ENCODE measurements at places on chromosomes 7 and 10.

GRCh38 chr10:70557876-70558275 is 44.7 kb downstream of the PRF1 start:
- DNase-seq = no peak

DNA sequence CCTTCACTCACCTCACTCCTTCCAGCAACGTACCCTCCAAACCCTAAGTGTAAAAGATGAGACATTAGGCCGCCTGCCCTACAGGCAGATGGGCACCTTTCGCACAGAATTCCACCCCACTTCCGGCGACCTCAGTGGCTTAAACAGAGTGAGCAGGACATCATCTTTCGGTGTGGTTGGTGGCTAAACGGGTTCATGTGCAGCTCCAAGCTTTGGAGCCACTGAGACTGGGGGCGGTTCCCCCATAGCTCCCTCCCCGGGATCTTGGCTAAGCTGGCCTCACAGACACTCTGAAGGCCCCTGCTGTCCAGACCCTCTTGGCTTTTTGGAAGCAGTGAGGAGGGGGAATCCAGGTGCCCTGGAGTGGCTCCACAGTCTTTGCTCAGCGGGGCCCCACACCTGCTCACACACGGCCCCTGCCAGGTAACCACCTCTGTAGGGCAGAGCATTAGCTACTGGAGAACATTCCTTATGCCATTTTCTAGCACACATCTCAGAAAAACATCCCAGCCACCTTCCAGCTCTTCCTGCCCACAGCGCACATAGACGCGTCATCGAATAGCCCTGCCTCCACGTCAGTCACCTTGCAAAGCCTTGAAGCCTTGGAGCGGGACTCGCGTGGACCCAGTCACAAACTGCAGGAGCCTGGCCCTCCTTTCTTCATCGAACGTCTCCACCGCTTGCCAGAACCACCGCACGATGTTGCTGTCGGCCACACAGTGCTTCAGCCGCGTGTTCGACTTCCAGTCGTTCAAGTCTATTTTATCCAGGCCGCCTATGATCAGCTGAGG is 108.8 kb downstream of the SMURF1 start:
- DNase-seq = no peak

DNA sequence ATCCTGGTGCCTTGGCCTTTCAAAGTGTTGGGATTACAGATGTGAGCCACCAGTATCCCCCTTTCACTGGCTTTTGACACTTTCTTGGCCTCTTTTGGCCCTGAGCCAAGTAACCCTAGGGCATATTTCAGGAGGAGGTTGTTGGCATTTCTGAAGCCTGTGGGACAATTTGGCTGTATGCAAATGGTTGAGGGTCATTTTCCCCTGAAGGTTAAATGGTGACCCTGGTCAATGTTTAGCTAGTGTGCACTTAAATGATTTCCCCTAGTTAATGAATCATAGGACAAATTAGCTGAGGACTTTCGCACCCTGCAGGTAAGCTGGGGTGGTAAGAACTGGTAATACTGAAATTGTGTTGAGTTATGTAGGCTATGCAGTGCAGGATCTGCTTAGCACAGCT is 660.5 kb downstream of the LRMDA start:
- no peak for DNase-seq

GRCh38 chr7:27438881-27439589 is 196.4 kb downstream of the EVX1 start:
- no peak for DNase-seq

GRCh38 chr7:79290841-79291497 is 162.5 kb downstream of the MAGI2 start:
- DNase-seq = no peak

GRCh38 chr7:26199301-26200037 is 1.1 kb downstream of the HNRNPA2B1 start:
- peak; percentile 52 for DNase-seq

GRCh38 chr7:131038153-131038552 is 289.5 kb upstream of the MKLN1 start:
- no peak for DNase-seq

DNA sequence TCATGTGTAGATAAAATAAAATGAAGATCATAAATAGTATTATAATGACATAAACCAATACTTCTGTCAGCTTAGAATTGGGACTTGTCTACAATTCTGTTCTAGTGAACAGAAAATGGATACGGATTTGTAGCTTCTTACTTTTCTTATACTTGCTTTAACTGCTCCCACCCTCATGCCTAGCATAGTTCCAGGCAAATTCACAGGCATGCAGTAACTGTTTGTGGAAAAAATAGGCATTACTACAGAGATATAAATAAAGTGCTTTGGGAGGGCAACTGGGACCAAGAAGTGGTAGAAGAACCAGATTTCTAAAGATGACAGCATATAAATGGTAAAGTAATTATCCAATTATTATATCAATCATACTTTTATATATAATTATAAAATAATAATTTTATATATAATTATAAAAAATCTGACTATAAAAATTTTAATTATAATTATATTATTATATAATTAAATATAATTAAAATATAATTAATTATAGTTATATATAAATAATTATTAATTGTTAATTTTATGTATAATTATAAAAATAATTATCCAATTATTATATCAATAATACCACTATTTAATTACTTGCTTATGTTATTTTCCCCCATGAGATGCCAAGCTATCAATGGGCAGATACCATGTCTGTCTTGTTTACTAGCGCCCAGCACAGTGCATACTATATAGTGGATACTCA is 144.1 kb downstream of the NOC3L start:
- no peak for DNase-seq

GRCh38 chr7:17716816-17717215 is 223.5 kb downstream of the SNX13 start:
- DNase-seq = no peak

GRCh38 chr7:54596747-54597146 is 54.6 kb downstream of the VSTM2A start:
- no peak for DNase-seq

DNA sequence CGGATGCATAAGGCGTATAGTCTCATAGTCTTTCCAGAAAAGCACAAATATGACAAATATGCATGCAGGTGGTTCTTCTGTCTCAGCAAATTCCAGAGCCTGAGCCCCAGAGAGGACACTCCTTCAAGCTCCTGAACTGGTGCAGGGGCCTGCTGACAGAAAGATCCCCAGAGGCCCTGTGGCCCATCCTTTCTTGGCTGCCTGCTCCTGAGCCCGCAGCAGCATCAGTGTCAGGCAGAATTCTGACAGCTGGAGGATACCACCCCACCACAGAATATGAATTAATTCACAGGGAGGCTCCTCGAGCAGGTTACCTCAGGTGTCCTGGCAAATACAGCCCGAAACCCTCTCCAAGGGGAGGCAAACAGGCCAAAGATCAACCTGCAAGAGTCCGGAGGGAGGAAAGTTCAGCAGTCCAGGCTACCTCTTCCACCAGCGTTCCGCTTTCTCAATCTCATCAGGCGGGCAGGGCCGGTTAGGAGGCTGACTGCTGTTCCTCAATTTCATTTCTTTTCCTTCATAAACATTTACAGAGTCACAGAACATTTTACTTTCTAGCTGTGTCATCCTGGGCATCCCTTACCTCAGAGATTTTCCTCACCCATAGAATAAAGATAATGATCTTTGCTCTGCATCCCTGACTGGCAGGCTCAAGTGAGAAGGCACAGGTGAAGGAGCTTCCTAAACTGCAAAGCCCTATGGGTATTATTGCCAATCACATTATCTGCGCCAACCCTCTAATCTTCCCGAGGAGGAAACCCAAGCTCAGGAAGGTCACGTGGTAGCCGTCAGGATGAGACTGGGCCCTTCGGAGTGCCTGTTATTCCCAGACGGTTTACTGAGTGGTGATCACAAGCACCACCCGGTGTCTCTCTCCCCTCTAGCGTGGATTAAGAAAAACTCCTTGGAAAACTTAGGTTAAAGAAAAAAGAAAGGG is 1.4 kb downstream of the DNAJB12 start:
- DNase-seq = no peak

DNA sequence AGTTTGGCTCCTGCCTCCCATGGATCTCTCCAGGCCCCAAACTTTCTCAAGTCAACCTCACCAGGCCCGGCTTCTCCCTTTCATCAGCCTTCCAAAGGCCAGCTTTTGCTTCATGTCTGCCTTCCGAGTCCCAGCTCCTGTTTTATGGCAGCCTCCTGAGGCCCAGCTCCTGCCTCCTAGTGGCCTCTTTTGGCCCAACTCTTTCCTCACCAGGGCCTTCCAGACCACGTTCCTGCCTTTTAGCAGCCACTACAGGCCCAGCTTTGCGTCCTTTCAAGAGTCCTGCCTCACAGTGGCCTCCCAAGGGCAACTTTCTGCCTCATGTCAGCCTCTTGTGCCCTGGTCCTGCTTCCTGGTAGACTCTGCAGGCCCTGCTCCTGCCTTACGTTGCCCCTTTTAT is 15.3 kb upstream of the TMEM248 start:
- no peak for DNase-seq

DNA sequence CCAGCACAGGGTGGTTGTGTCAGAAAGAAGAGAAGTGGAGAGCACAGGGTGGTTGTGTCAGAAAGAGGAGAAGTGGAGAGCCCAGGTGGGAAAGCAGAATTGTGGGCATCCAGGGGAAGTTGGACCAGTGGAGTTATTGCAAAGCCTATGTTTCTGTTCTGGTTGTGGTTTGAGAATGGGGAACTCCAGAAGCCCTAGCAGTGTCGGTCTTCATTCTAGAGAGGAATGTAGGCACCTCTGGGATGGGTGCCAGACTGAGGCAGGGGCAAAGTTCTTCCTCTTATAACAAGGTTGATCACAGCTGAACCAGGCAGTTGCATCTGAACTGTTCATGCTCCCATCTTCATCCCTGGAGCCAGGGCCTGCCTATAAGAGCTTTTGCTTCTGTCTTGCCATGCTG is 954 bp downstream of the FSCN3 start:
- DNase-seq = no peak

DNA sequence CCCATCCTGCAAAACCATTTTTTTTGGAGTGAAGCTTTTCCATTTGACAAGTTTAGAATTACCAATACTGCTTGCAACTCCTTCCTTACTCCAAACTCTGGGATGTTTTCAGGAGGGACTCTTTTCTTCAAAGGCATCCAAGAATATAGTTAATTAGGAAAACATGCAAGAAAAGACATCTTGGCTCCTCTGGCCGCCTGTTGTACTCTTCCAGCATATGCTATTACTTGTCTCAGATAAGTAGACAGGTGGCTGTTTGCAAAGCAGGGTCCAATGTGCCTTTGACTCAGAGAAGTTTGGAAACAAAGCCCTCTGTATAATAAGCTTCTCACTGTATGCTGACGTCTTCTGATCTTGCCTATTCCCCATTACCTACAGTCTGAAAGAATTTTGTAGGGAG is 746.5 kb downstream of the AUTS2 start:
- DNase-seq = no peak

DNA sequence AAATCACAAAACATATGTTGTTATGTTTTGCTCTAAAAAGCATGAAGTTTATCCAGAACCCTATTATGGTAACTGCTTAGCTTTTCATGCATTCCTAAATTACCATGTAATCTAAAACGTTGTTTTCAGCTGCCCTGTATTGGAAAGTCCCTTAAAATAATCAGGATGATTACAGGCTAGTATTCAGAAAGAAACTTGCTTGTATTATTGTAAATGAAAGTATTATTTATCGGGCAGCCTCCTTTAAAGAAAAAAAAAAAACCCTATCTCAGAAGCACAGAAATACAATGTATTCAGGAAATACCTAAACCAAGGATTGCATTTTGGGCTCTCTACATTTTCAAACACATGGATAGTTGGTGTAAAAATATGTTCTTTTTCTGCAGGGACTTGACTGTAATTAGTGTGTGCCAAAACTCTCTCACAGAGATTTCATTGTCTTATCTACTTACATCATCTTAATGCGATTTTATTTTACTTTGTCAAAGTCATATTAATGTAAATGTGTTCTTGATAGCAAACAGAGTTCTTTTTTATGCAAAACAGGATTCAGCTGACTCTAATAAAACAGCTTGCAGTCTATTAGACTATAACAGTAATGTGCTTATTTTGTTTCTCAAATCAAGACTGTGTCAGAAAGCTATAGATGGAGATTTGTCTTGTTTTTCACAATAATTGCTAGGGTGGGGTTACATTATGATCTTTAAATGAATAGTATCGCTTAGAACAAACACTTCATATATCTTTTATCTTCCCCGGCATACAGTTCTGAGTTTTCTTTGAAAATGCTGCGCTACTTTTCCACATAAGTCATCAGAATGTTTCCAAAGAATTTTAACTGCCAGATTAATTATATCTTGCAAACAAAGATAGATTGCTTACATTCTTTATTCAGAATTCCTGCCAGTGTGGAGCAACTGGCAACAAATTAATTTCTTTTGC is 65.3 kb upstream of the ARID5B start:
- DNase-seq = no peak

DNA sequence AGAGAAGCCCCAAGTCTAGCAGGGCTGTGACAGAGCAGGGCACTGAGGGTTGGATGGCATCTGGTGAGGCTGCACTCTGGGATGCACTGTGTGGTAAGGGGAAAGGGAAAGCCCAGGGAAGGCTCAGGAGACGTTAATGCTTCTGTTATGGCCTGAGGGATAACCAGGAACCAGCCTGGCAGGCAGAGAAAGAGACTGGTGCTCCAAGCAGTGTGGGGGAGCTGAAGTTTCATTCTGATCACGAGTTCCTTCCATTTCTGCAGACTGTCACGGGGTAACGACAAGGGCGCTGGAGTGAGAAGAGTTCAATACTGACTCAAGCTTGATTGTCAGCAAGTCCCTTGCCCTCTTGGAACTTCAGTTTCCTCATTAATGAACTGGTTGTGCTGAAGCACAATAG is 730.9 kb downstream of the GRID1 start:
- DNase-seq = no peak

DNA sequence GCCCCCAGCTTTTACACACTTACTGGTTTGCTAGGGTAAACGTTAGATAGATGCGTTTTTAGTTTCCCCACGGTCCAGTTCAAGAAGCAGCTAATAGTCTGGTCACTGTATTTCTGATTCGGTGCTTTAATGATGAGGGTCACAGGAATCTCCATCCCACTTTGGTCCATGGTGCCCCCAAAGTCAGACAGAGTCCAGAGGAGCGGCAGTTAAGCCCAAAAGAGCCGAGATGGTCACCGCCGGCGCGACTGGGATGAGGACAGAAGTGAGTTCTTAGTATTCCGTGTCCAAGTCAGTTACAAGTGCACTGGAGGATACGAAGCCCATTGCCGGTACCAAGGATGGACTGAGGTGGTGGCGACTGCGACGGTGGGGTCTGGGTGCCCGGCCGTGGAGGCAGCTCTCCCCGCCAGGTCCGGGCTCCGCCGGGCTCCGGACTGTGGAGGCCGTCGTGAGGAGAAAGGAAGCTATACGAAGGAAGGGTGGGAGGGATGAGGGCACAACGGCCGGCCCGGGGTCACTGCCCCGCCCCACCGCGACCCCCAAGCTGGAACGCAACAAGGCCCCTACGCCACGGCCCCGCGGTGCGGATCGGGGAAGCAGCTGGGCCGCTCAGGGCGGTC is 663 bp downstream of the HERPUD2 start:
- DNase-seq = no peak

- DNase-seq = no peak
These were observed 164.1 kb upstream of the ADO start for GRCh38 chr10:62640411-62640810.
